ENCODE measurements at places on chromosomes 7 and 10.
A peak's percentile ranks its signal among the peaks of the same experiment; 100 is the strongest.

- DNase-seq = no peak
Measured at GRCh38 chr7:36084485-36085091, 68.5 kb upstream of the EEPD1 start.

GRCh38 chr7:34143402-34143801 is 238.1 kb downstream of the BMPER start:
- no peak for DNase-seq

GRCh38 chr7:150903606-150904005 is 51.3 kb downstream of the AOC1 start:
- no peak for DNase-seq

- DNase-seq = no peak
Measured at GRCh38 chr10:50551894-50552293, 71.9 kb downstream of the SGMS1 start.

DNA sequence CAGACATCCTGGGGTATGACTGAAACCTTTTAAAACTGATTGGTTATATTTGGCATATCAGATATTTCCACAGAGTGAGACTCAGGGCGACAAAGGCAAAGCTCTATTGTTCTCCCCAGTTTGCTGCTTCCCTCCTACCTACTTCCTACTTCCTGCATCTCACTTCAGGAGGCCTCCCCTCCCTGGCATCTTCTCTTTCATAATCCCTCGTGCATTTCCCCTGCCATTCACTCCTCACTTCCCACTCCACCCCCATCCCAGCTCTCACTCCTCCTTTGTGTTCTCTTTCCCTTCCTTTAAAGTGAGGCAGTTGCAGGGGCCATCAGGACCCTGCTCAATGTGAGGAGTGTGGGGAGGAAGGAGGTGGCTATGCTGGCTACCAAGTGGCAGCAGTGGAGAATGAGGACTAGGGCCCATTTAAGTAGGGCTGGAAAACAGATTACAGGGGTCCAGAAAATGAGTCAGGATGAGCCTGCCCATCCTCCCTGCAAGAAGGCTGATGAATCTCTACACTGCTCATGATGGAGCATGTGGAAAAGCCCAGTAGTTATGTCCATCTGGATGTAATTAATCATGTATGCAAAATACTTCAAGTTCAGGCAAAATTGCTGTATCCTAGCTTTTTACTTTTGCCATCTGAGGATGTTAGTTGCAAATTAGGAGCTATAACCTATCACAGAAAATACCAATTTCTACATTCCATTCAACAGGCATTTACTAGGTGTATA is 311.8 kb upstream of the IMMP2L start:
- no peak for DNase-seq

DNA sequence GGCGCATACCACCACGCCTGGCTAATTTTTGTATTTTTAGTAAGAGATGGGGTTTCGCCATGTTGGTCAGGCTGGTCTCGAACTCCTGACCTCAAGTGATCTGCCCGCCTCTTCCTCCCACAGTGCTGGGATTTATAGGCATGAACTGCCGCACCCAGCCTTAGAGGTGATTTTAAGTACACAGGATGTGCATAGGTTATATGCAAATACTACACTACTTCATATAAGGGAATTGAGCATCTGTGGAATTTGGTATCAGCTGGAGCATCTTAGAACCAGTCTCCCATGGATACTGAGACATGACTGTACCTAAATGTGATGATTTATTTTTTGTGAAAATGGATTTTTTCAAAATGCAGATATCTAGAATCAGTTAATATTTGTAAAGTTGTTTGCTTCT is 21.1 kb downstream of the WAC start:
- no peak for DNase-seq

DNA sequence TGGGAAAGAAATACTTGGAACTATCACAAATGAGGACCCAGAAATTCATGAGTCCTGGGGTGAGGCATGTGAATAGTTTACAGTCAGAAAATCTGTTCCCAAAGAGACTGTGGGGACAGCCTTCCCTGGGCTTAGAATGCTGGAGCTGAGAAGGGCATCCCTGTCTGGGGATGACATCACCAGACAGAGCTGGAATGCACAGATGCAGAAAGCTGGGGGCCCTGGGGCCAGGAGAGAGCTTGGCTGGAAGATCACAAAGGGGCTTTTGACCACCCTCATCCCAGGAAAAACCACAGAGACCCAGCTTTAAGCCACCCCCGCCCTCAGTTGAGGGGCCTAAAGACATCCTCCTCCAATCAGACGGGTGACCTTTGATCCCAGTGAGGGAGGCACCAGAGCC is 264.5 kb downstream of the PLXNA4 start:
- no peak for DNase-seq

GRCh38 chr7:137343281-137343841 is at the start of gene PTN:
Gene PTN (minus strand): TSS chr7:137343733. CDS start chr7:137254973, 88,760 bp downstream.
- no peak for DNase-seq

DNA sequence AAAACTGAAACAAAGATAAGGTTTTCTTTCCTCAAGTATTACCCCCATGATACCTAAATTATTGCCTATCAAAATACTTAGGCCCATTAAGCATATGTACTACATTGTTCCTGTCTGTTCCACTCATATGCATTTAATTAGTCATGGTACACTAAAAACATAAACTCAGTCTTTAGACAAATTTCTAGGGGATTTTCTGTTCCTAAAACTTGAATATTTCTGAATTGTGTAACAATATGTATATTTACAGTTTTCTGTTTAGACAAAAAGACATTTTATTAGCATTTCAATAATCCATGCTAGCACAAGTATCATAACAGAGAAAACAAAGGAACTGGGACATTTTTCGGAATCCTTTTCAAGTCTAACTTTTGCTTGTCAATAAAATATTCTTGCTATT is 234.2 kb downstream of the CRPPA start:
- DNase-seq = no peak

GRCh38 chr10:16700331-16700730 is 116.9 kb downstream of the RSU1 start:
- no peak for DNase-seq

GRCh38 chr10:68463365-68464093 is 8.2 kb downstream of the DNA2 start:
- no peak for DNase-seq

DNA sequence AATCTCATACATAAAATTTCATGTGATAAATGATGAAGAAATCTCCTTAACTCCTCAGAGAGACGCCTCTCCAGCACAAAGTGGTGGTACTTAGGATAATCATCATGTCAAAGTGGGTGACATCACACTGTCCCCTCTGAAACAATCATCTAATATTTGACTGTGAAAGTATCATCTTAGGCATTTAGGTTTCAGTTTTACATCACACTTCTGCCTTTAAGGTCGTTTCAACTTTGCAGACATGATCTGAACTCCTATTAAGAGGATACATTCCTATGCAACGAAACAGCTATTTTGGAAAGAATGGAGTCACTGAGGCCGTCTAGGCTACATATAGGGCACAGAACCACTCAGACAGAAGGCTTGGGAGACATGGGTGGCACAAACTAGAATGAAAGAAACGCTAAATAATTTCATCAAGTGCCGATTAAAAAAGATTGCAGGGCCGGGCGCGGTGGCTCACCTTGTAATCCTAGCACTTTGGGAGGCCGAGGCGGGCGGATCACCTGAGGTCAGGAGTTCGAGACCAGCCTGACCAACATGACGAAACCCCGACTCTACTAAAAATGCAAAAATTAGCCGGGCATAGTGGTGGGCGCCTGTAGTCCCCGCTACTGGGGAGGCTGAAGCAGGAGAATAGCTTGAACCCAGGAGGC is 2.0 kb downstream of the VOPP1 start:
- DNase-seq = peak; percentile 79

DNA sequence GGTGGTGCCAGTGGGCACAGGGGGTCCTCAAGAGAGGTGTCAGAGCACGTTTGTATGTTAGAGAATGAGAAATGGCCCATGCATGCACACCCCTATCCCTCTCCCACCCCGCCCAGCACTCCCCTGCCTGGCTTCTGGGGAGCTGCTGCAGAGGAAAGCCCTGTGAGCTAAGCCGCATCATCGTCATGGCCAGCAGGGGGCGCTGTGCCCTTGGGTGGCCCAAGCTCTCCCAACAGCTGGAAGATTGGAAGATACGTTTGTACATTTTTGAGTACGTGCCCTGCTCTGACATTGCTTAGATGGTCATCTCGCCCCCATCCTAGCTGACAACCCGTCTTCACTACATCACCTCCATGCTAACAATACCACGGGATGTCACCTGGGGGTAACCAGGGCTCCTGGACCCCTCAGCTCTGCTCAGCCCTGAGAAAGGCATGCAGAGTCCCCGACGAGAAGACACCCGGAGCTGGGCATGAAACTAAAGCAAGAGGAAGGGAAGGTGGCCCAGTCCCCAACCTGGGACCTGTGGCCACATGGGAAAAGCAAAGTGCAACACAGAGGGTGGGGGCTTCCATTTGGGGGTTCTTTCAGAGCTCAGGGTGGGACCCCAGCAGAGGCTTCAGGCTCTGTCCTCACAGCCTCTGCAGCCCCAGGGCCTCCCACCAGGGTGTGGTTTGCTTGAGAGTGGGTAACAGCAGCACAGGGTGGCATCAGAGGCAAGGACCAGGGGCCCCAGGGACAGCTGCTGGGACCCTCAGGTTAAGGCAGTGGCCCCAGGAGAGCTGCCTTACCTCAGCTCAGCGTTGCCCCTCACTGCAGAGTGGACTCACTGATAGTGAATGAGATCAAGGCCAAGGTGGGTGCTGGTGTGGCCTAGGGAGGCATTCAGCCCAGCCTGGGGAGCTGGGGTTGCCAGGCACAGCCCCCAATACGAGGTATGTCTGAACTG is 136.6 kb downstream of the PTPN20 start:
- DNase-seq = peak; percentile 78

DNA sequence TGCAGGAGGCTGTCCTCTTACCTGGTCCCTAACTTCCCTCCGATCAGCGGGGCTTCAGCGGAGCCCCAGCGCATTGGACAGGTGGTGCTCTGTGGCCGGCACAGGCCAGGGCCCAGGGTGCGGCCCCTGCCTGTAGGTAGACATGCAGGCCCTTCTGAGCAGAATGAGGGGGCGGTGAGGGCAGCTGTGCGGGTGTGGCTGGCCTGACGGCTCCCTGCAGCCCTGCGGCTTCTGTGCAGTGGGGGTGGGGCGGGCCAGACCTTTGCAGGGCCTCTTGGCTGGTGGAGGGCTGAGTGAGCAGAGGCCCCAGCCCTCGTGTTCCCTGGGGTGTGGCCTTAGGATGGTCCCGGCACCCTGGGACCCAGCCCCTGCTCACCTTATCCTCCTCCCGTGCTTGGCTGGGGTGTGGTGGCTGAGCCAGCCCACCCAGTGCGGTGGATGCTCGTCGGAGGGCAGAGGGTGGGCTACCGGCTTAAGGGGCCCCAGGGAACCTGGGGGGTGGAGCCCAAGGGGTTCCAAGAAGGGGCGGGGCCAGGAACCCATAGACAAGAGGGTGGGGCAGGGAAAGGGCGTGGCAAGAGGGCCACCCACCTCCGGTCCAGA is 175.2 kb upstream of the TNRC18 start:
- no peak for DNase-seq

- no peak for DNase-seq
Measured at GRCh38 chr10:55224007-55224781, 423.2 kb upstream of the PCDH15 start.

DNA sequence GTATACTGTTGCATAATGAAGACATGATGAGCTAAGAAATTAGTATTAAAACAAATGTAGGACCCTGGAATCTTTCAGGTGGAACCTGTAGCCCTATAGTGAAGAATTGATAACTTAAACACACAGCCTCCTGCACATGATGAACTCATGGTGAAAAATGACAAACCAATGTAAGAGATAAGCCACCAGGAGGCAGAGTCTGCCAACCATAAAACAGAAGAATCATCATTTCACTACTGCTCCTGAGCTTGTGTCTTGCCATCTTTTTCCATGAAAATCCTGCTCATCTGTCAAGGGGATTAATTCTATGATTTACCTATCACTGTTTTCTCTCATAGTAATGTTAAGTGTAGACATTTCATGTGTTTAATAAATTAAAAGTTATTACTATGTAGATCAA is 363.9 kb downstream of the MALRD1 start:
- no peak for DNase-seq

- no peak for DNase-seq
Measured at GRCh38 chr10:22536620-22537019, 177.8 kb downstream of the PIP4K2A start.

DNA sequence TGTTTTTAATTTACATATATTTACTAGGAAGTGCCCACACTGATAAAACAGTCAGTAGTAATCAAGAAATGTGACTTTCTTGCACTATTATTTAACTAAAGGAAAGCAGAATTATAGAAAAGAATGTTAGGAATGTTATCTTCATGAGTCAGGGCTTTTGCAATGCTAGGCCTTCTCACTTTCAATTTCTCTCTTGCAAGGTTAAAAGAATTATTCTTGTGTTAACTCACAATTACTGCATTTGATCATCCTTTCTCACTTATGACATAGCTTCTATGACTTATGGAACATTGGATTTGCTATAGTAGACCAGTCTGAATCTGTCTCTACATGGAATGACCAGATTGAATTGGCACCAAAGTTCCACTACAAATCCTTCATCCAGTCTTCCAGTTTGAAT is 192.4 kb downstream of the SDK1 start:
- no peak for DNase-seq

GRCh38 chr7:30434140-30434799 is 44.3 kb downstream of the NOD1 start:
- no peak for DNase-seq

- no peak for DNase-seq
Measured at GRCh38 chr10:76784076-76784475, 853.5 kb downstream of the KCNMA1 start.

DNA sequence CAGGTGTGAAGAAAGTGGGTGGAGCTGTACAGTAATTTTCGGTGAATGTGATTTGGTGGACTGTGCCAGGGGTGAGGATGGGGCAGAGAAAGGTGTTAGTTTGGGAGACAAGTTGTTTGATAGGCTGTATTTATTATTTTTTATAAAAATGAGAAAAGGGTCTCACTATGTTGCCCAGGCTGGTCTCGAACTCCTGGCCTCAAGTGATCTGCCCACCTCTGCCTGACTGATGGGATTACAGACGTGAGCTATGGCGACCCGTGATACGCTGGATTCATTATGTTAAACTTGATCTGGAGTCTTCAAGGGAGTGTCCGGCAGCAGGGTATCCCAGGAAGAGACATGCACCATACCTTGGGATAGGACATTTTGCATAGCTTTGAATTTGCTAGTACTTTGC is 1.3 kb downstream of the KAT6B start:
- no peak for DNase-seq

DNA sequence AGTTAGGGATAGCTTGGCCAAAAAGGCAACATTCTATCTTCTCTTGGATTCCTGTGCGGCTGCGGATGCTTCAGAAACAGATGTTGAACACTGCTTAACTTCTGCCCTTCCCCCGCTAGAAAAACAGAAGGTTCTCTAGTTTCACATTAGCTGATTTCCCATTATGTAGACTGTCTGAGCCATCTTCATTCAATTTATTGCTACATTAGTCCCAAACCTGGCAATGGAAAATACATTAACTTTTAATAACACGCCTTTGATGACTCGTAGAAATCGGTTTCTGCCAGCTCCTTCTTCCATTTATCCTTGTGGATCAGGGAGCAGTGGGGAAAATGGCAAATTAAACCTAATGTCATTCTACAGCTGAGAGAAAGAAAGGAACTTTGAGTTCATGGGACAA is 119.9 kb downstream of the SLC16A9 start:
- DNase-seq = no peak

- no peak for DNase-seq
Measured at GRCh38 chr7:154918266-154918665, 84.7 kb downstream of the PAXIP1 start.

- DNase-seq = no peak
Measured at GRCh38 chr7:20532890-20533289, 82.6 kb upstream of the ABCB5 start.

GRCh38 chr10:70858759-70859158 is 29.6 kb downstream of the PCBD1 start:
- no peak for DNase-seq

Data from GM13977 (cell line).